ENCODE measurements at places on chromosomes 11 and 22.

DNA sequence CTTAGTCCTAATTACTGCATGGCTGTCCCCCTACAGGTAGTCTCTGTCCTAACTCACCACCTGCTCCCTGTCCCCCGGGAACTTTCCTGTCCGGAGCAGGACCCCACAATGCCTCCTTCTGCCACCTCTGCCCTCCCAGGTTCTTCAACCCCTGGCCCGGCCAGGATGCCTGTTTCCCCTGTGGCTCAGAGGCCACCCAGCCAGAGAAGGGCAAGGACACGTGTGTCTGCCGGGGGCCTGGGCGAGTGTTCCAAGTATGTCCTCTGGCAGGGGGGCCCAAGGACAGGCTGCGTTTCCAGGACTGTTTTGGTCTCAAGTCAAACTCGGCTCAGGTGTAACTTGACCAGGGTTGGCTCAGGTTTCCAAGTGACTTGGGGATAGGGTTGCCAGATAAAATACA lies 63.8 kb downstream of the BTG4 start:
- no peak for DNase-seq

DNA sequence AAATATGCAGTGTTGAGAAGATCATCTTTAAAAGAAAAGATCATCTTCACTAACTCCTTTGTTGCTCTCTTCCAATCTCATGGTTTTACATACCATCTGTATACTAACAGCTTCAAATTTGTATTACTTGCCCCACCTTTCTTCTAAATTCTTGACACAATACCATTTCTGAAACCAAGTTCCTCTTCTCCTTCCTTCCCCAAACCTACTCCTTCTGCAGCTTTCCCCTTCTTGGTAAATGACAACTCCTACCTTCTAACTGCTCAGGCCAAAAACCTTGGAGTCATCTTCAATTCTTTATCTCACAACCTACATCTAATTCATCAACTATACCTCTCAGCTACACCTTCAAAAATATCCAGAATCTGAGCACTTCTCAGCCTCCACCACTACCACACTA lies 9.3 kb downstream of the PRCP start:
- no peak for DNase-seq

- peak; percentile 29 for DNase-seq
Measured at GRCh38 chr11:14644226-14645014, 816 bp downstream of the PDE3B start.

DNA sequence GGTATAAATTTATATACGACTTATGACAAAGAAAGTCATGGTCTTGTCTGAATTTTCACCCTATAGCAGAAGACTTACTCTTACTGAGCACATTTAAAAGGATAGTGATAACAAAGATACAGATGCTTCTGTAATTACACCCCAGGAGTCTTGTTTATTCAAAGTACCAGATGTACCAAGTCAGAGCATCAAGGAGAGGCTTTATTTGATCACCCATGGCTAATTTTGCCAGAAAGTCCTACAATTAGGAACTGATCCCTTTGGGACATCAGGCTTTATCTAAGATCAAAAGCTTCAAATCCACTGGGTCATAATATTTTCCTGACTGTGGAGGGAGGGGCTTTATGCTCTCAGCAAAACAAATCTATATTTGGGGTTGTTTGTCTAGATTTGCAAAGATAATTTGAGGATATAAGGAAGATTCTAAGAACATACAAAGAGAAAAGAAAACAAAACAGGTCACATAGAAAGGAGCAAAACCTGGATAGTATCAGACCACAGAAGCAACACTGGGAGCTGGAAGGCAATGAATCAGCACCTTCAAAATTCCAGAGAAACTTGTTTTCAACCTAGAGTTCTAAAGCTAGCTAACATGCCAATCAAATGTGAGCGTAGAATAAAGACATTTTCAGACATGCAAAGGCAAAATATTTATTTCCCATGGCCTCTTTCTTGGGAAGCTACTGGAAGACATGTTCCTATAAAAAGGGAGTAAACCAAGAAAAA lies 124.8 kb upstream of the CSNK2A3 start:
- no peak for DNase-seq

- no peak for DNase-seq
Measured at GRCh38 chr22:50148166-50148500, 22.4 kb upstream of the PANX2 start.

DNA sequence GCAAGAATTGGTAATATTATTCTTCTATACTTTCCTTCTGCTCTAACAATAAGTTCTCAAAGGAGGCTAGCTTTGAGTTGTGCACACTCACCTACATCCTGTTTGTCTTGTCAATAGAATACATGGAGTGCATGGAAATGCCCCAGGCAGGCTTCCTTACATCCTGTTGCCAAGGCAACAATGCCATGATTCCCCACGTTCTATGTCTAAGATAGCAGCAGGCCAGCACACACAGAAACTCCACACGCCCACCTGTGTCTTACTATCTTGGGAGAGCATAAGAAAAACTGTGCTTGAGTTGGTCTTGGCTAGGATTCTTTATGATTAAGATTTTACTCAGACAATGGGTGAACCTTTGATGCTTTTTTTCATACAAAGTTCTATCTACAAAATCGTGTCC lies 379.2 kb downstream of the AASDHPPT start:
- no peak for DNase-seq

DNA sequence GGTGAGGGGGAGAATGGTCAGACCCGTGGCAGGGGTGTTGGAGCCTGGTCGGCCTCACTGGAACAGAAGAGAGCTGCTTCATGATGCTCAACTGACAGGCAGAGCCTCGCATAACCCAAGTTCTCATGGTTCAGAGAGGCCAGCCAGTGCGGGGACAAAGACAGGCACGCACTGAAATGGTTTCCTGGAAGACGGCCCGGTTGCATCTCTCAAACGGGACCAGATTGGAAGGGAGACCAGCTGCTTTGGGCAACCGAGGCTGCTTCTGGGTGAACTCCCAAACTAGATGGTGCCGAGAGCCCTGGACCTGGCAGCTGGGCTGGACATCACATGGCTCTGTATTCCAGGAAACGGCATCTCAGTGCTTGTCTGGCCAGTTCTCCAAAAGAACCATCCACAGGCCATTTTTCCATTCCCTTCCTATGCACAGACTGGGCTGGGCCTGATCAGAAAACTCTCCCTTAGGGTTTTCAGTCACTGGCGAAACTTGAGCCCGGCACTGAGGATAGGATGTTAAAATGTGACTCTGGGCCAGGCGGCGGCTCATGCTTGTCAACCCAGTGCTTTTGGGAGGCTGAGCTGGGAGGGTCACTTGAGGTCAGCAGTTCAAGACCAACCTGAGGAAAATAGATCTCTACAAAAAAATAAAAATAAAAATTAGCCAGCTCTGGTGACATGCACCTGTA lies 80.1 kb upstream of the PRODH start:
- DNase-seq: no peak

DNA sequence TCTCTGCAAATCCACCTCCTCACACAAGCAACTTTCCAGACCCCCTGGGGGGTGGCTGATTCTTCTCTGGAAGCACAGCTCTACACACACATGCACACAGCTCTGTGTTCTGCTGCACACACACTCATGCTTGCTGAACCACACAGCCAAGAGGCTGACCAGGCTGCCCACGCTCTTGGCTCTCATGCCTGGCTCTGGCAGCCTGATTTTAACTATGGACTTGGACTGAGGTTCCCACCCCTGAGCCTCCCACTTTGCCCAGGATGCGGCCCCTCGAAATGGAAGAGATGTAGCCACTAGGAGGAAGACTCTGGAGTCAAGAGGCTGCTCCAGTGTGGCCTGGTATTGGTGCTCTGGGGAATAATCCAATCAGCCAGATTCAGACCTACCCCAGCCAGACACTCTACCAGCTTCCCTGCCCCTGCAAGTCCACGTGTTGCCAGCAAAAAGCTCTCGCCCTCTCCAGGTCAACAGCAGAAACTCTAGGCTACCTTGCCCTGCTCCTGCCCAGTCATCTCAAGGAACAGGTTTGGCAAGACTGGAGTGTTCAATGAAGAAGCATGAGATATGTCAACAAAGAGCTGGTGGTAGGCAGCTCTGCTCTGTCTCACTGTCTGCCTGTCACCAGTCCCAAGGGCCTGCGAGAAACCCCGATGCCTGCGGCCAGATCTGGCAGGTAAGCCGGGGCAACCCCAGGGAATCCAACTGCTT lies 8.8 kb upstream of the CASTOR1 start:
- no peak for DNase-seq

Measured in stimulated activated CD4-positive, alpha-beta T cell treated with anti-CD3 and anti-CD28 coated beads, Interleukin-15, amount 100 ng/mL, for 1 hour (primary cell).